ENCODE measurements at places on chromosomes 16 and 17.

DNA sequence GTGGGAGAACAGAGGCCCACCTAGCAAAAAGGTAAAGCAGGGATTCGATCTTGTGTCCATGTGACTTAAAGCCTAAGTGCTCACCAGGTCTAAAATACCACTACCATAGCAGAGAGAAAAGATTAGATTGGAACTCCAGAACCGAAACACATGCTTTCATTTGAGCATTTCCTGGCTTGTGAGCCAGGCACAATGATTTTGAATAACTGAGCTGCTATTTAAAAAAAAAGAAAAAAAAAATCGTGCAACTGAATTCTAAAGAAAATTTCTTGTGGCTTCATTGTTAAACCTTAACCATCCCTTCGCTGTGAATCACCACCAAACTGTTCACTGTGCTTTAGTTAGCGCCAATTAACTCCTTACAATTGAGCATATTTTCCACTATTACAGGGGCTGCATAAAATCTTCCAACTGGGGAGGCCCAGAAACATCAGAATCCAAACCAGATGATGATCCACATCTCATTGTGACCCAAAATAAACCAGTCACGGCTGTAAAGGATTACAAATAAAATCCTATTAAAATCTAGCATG lies 366.4 kb upstream of the ERCC4 start:
- DNase-seq, result no peak

DNA sequence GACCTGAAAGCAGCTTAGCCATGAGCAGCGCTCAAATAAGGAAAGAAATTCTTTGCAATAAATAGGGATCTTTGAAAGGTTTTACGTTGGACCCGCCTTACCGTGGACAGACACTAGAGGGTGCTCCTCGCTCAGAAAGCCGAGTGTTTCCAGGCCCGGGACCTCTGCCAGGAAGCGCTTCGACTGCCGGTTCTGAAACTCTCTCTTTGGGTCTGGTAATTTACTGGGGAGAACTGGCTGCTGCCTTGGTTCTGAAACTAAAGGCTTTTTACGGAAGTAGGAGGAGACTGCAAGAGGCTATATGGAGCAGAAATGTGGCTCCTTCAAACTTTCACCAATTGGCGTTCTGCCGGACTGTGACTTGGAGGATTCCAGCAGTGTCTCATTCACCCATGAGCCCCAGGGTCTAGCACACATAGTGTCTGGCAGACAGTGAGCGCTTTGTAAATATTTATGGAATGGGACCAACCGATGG lies 45.6 kb upstream of the HOXB9 start:
- DNase-seq, result peak; percentile 47

- peak; percentile 58 for DNase-seq
Measured at GRCh38 chr17:74212209-74212912, 1.0 kb upstream of the TTYH2 start.

GRCh38 chr16:7861891-7862582 lies 529.4 kb downstream of the RBFOX1 start:
- no peak for DNase-seq

DNA sequence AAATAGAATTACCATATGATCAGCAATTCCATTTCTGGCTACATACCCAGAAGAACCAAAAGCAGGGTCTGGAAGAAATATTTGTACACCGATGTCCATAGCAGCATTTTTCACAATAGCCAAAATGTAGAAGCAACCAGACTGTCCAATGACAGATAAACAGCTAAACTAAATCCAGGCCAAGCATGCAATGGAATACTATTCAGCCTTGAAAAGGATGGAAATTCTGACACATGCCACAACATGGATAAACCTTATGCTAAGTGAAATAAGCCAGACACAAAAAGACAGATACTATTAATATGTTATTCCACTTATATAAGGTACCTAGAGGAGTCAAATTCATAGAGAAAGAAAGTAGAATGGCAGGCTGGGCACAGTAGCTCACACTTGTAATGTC lies 25.9 kb upstream of the CREBBP start:
- DNase-seq, result no peak

DNA sequence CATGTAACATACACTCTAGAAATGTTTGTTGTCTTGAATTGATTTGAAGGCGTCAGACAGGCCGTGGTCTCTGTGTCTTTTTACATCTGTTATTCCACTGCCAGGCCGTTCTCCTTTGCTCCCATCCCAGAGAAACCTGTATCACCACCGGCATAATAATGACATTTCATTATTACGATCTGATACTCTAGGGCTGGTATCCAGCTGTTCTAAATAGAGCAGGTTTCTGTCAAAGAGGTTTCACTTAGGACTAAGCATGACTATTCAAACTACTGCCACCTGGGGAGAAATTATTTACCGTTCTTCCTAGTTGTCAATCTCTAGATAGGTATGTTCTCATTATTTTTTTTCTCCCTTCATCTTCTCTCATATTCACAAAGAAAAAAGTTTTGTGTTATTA lies 1016.2 kb upstream of the EEF2KMT start:
- DNase-seq, result no peak

- no peak for DNase-seq
Measured at GRCh38 chr16:54878301-54878700, 52.4 kb upstream of the IRX5 start.

GRCh38 chr16:6841392-6841791 lies 491.3 kb upstream of the RBFOX1 start:
- DNase-seq, result no peak

DNA sequence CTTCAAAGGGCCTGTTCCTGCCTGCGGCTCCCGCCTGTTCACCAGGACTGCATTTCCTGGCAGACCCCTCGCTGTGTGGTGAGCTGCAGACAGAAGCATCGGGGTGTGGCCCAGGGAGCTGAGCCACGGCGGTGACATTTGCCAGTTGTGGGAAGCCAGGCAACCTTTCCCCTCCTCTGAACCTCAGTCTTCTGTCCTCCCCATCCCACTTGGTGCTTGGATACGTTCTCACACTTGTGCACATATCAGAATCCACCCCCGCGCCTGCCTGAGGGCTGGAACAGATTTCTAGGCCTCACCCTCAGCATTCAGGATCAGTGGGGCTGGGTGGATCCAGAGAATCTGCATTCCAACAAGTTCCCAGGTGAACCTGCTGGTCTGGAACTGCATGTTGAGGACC lies 63.5 kb downstream of the CRISPLD2 start:
- no peak for DNase-seq

GRCh38 chr17:164303-165235 lies 16.9 kb downstream of the DOC2B start:
- DNase-seq, result peak; percentile 15

- no peak for DNase-seq
Measured at GRCh38 chr16:3274490-3274889, 8.8 kb upstream of the ZNF263 start.

- no peak for DNase-seq
Measured at GRCh38 chr17:18947866-18948265, 4.1 kb upstream of the SLC5A10 start.

DNA sequence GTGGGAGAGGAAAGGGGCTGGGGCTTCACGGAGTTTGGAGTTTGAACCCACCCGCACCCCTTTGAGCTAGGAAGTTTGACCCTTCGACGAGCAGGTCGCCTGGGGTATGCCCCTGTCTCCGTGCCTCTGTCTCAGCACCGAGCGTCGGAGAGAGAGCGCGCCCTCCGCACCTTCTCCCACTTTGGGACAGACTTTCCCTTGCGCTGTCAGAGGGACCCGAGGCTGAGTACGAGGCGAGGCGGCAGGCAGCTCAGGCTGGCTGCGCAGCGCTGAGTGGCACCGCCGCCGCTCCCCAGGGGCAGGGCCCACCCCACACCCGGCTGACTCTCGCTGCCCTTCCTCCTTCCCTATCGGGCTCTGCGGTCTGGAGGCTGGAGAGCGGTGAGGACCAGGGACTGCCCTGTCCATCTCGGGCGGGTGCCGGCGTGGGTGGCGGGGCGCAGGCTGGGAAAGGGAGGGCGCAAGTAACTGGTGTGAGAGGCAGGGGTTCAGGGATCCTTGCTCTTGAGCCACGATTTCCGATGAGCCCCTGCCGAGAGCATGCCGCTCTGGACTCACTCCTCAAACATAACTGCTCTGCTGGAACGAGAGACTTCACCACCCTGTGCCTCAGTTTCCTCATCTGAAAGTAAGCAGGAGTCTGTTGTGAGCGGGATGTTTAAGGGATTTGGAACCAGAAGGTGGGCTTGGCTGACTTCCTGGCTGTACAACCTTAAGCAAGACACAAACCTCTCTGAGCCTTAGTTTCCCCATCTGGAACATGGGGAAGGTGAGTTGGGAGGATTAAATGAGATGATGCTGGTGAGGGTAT lies 981 bp downstream of the BEAN1 start:
- DNase-seq, result no peak

- DNase-seq, result no peak
Measured at GRCh38 chr16:676913-677312, 1.4 kb downstream of the RHBDL1 start.

DNA sequence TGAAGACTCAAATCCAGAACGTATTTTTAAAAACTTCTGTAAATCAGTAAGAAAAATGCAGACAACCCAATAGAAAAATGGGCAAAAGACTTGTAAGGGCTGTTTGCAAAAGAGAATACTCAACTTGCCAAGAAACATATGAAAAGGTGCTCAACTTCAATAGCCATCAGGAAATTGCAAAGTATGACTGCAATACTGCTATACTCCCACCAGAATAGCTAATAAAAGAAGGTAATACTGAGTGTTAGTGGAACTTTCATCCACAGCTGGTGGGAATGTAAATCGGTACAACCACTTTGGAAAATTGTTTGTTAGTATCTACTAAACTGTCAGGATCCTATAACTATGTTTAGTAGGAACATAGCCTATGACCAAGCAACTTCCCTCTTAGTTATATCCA lies 48.1 kb downstream of the TBX4 start:
- DNase-seq, result no peak

- DNase-seq, result no peak
Measured at GRCh38 chr16:27319257-27319965, 5.6 kb downstream of the IL4R start.

GRCh38 chr16:85845266-85845665 lies 45.8 kb downstream of the COX4I1 start:
- DNase-seq, result no peak

DNA sequence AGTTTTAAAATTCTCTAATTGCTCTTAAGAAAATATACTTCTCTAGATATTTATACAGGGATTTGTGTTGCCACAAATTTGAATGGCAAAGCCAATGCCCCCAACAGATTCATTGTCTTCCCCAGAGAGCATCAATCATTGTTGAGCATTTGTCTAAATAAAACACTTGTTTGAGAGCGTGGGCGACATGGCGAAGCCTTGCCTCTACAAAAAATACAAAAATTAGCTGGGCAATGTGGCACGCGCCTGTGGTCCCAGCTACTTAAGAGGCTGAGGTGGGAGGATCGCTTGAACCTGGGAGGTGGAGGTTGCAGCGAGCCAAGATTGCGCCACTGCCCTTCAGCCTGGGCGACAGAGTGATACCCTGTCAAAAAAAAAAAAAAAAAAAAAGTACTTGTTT lies 13.4 kb upstream of the SRSF1 start:
- no peak for DNase-seq

- no peak for DNase-seq
Measured at GRCh38 chr16:8630255-8630953, 8.9 kb downstream of the METTL22 start.

DNA sequence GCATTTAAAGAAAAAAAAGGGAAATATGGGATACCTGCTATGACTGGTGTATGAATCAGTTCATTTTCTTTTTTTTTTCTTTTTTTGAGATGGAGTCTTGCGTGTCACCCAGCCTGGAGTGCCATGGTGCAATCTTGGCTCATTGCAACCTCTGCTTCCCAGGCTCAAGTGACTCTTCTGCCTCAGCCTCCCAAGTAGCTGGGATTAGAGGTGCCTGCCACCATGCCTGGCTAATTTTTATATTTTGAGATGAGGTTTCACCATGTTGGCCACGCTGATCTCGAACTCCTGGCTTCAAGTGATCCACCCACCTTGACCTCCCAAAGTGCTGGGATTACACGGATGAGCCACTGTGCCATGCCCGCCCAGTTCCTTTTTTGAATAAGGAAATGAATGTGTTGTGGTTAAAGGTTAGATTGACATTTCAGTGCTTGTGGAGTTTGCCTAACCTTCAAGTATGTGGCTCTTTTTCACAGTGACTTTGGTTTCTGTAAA lies 7.7 kb downstream of the HAPSTR1 start:
- peak; percentile 79 for DNase-seq

DNA sequence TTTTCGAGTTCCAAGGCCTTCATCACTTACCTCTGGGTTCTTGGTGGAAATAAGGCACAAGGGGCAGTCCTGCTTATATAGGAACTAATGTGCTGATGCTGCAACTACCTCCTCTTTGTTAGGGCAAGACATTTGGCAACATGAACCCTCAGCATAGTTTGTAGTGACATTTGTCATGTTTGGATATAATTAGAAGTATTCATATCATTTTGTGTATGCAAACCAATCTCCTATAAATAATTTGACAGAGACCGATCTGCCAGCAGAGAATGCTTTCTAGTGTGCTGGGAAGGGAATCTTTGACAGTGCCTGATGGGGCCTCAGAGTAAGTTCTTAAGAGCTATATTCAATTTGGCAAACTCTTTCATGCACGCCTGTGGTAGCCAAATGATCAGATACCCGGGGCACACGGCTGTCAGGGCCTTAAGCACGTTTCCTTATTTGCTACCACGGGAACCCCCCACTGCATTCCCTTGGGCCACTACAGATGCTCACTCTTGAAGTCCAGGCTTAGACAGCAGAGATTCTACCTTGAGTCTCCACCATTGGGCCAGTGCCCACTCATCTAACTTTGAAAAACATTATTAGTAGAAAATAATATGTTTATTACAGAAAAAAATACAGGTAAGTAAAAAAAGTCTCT lies at the start of gene MYH8:
Gene MYH8 (minus strand): TSS at position 51 of the 643 bp plus-strand sequence. CDS start 1,723 bp downstream, outside the sequence.
- no peak for DNase-seq

DNA sequence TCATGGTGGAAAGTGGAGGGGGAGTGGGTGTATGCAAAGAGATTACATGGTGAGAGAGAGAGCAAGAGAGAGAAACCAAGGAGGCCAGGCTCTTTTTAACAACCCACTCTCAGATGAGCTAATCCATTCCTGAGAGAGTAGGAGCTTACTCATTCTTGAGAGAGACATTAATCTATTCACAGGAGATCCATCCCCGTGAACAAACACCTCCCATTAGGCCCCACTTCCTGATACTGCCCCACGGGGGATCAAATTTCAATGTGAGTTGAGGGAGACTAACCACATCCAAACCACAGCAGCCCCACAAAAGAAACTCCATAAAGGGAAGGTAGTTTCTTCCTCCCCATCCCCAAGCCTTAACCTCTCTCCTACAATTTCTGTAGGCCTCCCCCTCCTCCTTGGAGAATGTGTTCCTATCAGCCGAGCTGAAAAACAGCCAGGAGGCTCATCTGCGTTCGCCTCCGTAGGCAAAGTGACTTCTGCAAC lies 450.0 kb downstream of the NPIPA7 start:
- no peak for DNase-seq

GRCh38 chr16:82181461-82182185 lies 11.6 kb upstream of the MPHOSPH6 start:
- DNase-seq, result no peak

GRCh38 chr17:64418506-64419339 lies 28.1 kb upstream of the PECAM1 start:
- DNase-seq, result peak; percentile 76

GRCh38 chr16:3235856-3236669 lies 1.1 kb upstream of the ZNF200 start:
- peak; percentile 82 for DNase-seq

Measured in CD14-positive monocyte (primary cell).